ENCODE measurements at places on chromosomes 1 and 21.

DNA sequence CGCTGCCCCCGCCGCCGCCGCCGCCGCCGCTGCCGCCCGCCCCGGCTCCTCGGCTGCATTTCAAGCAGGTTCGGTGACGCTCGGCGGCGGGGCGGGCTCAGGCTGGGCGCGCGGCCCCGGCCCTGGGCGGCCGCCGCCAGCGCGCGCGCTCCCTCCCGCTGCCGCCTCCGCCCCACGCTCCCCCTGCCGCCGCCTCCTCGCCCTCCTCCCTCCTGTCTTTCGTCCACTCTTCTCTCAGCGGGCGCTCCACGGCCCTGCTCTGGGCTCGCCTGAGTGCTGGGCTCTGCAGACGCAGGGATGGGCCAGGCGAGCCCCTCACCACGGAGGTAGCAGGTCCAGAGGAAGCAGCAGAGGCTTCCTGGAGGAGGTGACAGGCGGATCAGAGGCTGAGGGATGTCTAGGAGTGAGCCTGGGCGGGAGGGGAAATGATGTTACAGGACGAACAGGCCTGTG lies at the start of gene LRP8:
TSS of gene LRP8 (minus strand) at position 62 of the 453 bp plus-strand sequence. CDS start 158 bp downstream, outside the sequence.
- DNase-seq, result peak; percentile 76

GRCh38 chr1:231487019-231487418 lies 41.5 kb upstream of the TSNAX start:
- DNase-seq, result no peak

DNA sequence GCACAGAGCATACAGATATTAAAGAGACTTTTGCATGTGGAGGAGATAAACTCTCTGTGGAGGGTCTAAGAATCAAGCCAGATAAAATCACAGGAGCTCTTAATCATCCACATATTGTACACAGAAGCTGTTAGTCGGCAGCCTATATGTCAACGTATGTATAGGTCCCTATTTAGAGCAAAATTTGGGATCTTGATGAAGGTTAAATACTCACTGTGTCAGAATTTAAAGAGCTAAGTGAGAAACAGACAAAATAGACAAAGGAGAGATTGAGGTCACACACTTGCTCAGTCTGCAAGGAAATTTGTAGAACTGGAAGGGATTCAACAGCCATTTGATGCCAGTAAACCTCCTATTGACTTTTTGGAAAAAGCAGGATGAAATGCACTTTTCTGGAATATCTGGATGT lies 4.1 kb upstream of the IRF2BP2 start:
- no peak for DNase-seq

GRCh38 chr1:2988256-2988655 lies 33.0 kb upstream of the ACTRT2 start:
- no peak for DNase-seq

- no peak for DNase-seq
Observed at GRCh38 chr1:172485626-172486025, 41.8 kb upstream of the PIGC start.

GRCh38 chr1:207047505-207047904 lies 3.5 kb downstream of the YOD1 start:
- no peak for DNase-seq

DNA sequence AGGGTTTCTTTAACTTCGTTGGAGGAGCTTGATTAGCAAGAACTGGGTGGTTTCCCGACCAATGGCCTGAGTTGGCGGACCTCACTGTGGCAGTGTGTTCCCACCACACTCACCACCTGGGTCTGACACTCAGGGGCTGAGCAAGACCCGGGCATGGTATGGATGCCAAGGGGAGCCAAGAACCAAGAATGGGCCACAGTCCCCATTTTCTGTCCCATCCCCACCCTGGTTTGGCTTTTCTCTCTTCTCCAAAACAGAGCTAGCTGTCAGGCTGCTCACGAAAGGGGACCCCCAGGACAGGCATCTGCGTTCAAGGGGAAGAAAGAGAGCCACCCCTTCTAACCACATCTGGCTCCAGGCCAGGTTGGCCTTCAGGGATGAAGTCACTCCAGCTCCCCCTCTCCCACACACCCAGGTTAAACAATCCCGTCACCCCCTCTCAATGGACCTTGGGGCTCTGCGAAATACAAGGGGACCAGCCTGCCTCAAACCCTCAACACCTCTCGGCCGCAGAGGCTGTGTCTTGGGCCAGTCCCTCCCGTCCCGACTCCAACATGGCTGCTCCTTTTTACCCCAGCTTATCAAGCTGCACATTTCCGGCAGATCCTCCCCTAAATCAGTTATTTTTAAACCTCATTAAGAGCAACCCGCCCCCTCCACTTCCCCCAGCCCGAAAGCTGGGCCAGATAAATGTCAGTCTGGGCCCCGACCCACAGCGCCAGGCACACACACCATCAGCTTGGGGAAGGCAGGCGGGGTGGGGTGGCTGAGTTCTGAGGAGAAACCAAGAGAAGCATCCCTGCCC lies 3.4 kb downstream of the TAGLN2 start:
- DNase-seq, result no peak

GRCh38 chr1:163535807-163536206 lies 214.1 kb downstream of the NUF2 start:
- peak; percentile 25 for DNase-seq

DNA sequence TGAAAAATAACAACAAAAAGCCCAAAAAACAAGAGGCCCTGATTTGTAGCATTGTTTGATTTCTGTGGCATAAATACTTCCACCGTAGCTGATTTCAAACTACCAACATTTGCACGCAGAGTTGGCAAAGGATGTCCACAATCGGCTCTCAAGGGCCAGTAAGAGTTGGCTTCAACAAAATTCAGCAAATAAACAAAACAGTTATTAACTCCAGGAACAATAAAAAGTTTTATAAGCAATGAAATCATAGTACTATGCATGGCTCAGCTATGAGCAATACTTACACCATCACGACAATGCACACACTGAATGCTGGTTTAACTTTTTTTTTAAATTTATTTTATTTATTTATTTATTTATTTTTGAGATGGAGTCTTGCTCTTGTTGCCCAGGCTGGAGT lies 8.7 kb upstream of the COX20 start:
- DNase-seq, result no peak

DNA sequence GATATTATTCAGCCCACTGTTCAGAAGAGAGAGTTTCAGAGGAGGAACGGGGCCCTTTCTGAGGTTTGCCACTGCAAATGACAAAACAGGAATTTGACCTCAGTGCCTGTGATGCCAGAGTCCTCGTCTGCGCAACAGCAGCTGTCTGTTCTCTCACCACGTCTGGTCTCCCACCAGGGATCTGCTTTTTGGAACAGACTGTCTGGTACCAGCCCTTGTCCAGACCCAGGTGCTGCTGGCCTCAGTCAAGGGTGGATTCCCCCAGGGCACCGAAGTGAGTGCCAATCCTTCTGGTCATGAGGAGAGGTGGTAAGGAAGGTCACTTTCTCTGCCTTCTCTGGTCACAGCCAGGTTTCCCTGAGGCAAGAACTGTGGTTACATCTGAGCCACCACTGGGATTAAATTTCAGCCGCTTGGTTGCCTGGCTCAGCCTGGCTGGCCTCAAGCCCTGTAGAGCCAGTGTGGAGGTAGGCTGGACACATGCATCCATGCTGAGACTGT lies 2.3 kb upstream of the BCAN start:
- no peak for DNase-seq

DNA sequence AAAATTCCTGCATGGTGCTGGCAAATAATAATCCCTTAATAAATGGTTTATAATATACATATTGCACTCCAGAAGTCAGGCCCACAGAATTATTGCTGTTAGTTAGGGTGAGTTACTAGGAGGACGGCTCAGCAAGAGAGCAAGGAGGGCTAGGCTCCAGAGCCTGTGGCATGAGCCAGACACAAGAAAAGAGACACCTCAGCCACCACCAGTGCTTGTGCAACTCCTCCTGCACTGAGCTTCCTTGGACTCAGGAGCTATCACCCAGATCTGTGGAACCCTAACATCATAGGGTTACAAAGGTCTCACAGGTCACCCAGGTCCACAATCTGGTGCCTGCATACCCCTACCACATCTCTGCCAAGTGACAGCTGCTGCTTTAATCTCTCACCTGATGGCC lies 12.8 kb upstream of the LRRC8D start:
- no peak for DNase-seq

- DNase-seq, result no peak
Observed at GRCh38 chr1:36137776-36138175, 11.5 kb downstream of the TRAPPC3 start.

DNA sequence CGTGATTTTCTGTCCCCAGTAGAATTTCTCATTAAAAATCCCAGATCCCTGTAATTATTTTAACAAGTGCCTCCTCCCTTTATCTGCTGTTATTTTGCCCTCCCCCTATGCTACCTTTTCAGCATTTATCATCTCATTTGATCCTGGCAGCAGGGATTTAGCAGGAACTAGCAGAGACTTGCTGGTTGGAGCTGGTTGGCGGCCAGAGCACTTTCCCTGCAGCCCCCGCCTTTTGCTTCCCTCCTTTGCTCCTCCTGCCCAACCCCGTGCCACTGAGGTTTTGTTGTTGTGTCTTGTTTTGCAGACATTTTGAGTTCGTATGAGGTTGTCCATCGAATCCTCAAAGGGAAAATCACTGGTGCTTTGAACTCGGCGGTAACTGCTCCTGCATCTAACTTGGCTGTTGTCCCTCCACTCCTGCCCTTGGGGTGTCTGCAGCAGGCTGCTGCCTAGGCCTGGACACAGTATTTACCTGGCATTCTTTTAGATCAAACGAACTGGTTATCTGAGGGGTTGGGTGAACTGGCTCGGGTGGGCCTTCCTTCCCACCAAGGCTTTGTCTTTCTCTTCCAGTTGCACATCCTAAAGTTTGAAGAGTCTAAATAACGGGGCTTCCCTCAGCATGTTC lies 11.2 kb downstream of the UBE2Q1 start:
- DNase-seq, result no peak

All from NCI-H146 (cell line).